Right atrium auricular region (tissue), 2 donors: ENCODE measurements at places on chromosomes 11 and 22. TPM values are rescaled to one million over a fixed set of nuclear protein-coding genes. Genes with fewer than 3 reads are reported as not detected.

SCGB2A2 gene
- not detected for total RNA-seq

PRG3 gene
- total RNA-seq: not detected

CCDC87 gene
- total RNA-seq: 0.86 TPM

HBB gene
- total RNA-seq: 1,514 TPM

POU2AF1 gene
- total RNA-seq: 1.6 TPM

SCN4B gene
- total RNA-seq: 2.5 TPM

OR52H1 gene
- not detected for total RNA-seq

ACTN3 gene
- not detected for total RNA-seq

GTF2H1 gene
- 19.5 TPM for total RNA-seq

SLC36A4 gene
- total RNA-seq: 13.2 TPM

OR52A1 gene
- not detected for total RNA-seq

MN1 gene
- 13.0 TPM for total RNA-seq

OVOL1 gene
- total RNA-seq: not detected

GPHA2 gene
- not detected for total RNA-seq

ROBO4 gene
- 21.6 TPM for total RNA-seq

BCO2 gene
- total RNA-seq: 44.7 TPM

MS4A3 gene
- total RNA-seq: not detected

SCN2B gene
- total RNA-seq: 3.4 TPM

PATE4 gene
- total RNA-seq: not detected

SCUBE2 gene
- total RNA-seq: 1.6 TPM

ART1 gene
- total RNA-seq: not detected

TESMIN gene
- total RNA-seq: 0.47 TPM

NLRP6 gene
- 0.20 TPM for total RNA-seq

OSBP2 gene
- total RNA-seq: 16.8 TPM

OR10A2 gene
- total RNA-seq: not detected

IGLL1 gene
- total RNA-seq: not detected

TBX10 gene
- total RNA-seq: not detected

PDGFD gene
- 27.8 TPM for total RNA-seq

NUDT8 gene
- 29.8 TPM for total RNA-seq

OR52N4 gene
- not detected for total RNA-seq

DCHS1 gene
- total RNA-seq: 9.3 TPM

SLC15A3 gene
- 17.5 TPM for total RNA-seq

RPS25 gene
- 1,966 TPM for total RNA-seq

DDI1 gene
- total RNA-seq: not detected

ZNF214 gene
- total RNA-seq: 0.74 TPM

ST14 gene
- total RNA-seq: 0.85 TPM

SPATA19 gene
- not detected for total RNA-seq

RAB3IL1 gene
- total RNA-seq: 4.3 TPM

CRACR2B gene
- 29.7 TPM for total RNA-seq

HORMAD2 gene
- total RNA-seq: not detected

OR51B2 gene
- not detected for total RNA-seq

RFPL1 gene
- not detected for total RNA-seq

KCNK4 gene
- total RNA-seq: not detected
